ENCODE measurements at places on chromosomes 3 and 15. TPM values are rescaled to one million over a fixed set of nuclear protein-coding genes. Genes with fewer than 3 reads are reported as not detected.

DNA sequence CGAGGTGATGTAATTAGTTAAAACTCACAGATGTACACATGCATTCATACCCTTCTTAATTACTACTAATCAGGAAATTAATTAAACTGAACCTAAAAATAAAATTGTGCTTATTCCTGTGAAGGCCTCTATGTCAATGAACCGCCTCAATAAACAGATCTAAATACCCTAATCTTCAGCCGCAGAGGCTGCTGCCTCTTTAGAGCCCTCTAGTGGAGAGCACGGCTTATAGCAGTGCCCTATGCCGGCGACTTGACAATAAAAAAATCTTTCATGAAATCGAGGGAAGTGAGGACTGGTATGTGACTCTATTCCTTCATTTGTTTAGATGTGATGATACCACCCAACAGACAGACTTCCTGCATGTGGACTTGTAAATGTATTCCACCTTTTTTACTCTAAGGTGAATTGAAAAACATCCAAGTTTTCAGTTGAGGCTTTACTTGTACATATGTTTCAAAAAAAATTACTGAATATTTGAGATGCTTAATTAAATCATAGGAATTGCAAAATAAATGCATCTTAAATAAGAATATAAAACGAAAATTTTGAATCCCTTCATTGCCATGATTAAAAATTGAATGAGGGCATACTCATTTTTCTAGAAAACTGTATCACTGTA is 8.3 kb upstream of the EPHA3 start:
- peak; percentile 56 for DNase-seq

DNA sequence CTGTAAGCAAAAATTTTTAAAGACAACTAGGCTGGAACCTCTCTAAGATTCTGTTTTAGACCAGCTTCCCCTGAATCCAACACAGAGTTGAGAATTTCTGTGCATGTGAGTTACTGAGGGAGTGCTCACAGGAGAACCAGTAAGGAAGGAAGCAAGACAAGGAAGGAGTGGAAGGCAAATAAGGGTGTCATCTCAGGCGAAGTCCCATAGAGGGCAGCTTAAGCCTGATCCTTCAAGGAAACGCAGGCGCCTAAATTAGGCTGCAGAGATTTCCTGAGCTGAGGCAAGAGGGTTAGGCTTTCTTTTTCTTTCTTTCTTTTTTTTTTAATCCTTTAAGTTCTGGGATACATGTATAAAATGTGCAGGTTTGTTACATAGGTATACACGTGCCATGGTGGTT is 36.2 kb upstream of the COL6A6 start:
- peak; percentile 28 for DNase-seq

DNA sequence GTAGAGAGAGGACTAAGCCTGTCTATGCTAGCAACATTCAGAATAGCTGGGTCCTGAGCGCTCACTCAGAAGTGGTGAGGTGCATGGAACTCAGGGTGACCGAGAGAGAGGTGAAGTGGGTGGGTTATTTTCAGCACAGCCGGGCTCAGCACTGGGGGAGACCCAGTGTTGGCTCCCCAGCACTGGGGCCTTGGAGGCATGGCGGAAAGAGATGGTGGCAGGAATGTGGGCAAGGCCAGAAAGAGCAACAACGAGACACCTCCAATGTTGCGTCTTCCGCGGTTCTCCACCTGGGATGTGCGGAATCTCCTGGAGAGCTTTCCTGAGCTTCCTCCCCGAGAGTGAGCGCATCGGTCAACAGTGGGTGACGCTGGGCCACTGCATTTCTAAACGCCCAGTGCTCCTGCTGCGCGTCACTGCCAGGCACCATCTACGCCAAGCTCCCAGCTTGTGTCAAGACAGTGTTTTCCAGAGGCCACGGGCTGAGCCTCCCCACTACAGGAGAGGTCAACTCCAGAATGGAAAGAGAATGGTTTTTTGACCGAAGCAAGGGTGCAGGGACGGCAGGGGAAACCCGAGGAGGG is 148.4 kb downstream of the ADAMTS17 start:
- DNase-seq: no peak

Gene SLC28A2
- total RNA-seq: not detected

- DNase-seq: no peak
Measured at GRCh38 chr15:69636169-69636915, 183.7 kb downstream of the RPLP1 start.

- DNase-seq: peak; percentile 24
Measured at GRCh38 chr3:72317491-72317890, 530.8 kb downstream of the SHQ1 start.

Gene TUSC7
- total RNA-seq: not detected

GRCh38 chr15:77030928-77031375 is 36.0 kb downstream of the PSTPIP1 start:
- no peak for DNase-seq

GRCh38 chr3:38581774-38582173 is 67.7 kb downstream of the SCN5A start:
- DNase-seq: no peak

- DNase-seq: no peak
Measured at GRCh38 chr3:71008350-71008935, 575.1 kb downstream of the FOXP1 start.

Gene PDZRN3
- 17.0 TPM for total RNA-seq

DNA sequence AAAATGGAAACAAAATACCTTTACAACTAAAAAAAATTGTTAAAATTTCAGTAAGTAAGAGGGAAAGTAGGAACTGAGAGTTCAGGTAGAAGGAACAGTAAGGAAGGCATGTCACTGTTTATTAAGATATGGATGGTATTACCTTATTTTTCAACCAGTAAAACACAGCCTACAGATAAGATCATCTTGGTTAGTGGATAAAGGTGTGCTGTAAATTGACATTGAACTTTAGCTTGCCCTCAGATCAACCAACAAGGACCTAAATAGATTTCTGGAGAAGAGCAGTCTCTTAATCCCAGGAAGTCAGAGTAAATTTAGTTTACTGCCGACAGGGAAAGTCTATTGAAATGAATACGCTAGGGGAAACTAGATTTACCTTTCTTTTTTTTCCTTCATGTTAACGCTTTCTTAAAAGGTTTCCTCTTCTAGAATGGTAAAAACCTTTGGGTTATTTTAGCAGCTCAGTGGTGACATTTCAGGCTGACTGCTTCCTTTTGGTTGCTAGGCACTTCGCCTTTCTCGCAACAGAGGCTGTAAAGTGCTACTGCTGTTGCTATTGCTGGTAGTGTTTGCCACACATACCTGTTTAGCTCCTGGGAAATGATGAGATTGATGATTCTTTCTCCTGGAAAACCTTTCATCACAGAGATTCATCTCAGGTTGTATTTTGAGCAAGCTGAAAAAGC is 12.9 kb downstream of the DZIP3 start:
- DNase-seq: no peak

Gene TMC3
- total RNA-seq: not detected

Gene ZPLD1
- under 0.01 TPM for total RNA-seq

DNA sequence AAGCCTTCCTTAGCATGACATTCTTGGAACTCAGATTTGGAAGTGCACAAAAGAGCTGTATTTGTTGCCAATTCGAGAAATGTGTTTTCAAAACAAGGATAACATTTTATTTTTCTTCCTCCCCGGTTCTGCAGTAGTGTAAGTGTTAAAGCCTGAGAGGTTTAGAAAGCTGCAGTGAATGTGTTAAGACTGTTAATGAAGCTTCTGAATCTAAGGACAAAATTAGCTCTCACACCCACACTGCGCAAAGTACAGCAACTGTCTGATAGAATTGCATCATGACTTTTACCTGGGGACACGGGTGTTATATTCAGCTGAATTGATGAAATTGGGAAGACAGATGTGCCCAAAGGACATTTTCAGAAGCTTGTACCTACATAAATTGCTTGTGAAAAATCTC is 344.4 kb downstream of the CADM2 start:
- DNase-seq: no peak

Gene GALNT15
- 14.7 TPM for total RNA-seq
